Left ventricle myocardium inferior (tissue), 1 donor: ENCODE measurements at places on chromosomes 4 and X. TPM values are rescaled to one million over a fixed set of nuclear protein-coding genes. Genes with fewer than 3 reads are reported as not detected.

DNA sequence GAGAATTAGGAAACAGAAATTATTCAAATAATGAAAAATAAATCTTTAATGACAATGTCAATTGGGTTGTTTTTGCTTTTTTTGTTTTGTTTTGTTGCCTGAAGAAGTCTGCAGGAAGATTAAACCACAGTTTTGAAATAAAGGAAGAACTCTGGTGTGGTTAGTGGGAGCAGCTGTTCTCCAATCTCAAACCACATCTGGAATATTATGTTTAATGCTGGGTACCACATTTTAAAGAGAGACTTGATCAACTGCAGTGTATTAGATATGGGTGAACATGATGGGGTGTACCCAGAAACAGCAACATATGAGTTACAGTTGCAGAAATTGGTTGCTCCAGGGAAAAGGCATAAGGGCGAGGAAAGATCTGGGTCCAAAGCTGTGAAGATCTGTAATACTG, 171.2 kb upstream of the RPL34 start:
- no peak for DNase-seq

GRCh38 chr4:158422546-158422945, 99.1 kb upstream of the RXFP1 start:
- no peak for DNase-seq

GRCh38 chr4:57971261-57971660, 861.1 kb upstream of the IGFBP7 start:
- no peak for DNase-seq

DNA sequence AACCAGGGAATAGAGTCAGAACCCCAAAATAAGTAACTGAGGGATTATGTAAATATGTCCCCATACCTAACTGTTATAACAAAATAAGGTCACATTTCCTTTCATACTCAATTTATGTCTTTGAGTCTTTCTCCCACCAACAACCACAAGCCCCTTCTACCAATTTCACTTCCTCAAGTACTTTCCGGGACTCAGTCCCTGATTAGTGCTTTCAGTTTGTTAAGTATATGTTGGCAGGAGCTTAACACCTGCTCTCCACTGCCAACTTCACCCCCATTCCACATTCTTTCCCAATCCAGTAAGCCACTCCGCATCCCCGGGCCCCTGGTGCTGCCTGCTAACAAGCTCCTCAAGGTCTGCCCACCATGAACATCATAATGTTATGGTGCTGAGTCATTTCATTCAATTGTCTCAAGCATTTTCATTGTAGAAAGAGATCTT, 71.3 kb upstream of the SPRY1 start:
- no peak for DNase-seq

DNA sequence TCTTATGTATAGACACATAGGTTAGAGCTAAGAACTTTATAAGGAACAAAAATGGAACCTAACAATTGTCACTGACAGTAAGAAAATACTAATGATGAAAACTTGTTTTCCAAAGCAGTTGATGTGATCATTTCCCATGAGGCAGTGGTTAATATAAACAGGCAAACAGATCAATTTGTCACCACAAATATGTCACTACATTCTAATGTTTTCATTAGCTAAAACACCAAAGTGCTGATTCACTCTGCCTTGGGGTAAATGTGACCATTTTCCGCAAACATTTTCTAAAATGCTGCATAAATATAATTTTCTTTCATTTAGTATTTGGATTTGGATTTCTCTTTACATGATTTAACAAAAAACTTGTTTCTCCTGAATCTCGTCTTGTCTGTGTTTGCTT, 408.9 kb upstream of the CTSO start:
- no peak for DNase-seq

DNA sequence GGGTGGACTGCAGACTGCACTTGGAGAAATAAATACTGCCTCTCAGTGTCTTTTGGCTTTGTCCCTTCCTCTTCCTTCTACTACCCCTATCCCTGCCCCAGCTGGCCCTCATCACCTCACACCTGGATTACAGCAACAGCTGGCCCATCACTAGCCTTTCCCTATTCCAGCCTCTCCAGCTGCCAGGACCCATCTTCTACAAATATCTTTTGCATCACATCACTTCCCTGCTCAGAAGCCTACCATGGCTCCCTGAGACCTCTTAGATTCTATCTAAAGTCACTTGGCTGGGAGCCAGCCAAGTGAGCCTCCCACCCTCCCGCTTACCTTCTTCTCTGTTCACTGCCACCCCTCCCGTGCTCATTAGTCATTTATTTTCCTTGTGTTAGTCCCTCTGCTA, 66.8 kb downstream of the TSC22D3 start:
- DNase-seq = no peak

GRCh38 chr4:111652236-111652635, 493.0 kb upstream of the FAM241A start:
- DNase-seq = no peak

- DNase-seq = peak; percentile 28
Observed at GRCh38 chrX:34437586-34437985, 219.5 kb downstream of the TMEM47 start.

DNA sequence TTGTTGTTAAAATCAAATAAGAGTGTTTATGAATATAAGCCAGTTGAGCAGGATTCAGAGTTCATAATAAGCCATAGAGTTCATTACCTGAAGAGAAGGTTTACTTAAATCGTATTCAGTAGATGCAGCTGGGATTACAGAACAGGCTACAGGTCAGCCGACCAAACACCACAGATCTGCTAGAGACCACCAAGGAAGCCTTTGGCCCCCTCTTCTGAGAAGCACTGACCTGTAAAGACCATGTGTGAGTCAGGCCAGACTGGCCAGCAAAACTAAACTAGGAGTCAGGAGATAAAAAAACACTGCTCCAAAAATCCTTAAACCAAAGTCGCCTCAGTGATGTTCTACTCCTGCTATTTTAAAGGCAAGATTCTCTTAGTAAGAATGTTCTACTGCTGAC, 1125.5 kb downstream of the FAT4 start:
- DNase-seq = no peak

GRCh38 chr4:40587826-40588225, 41.8 kb downstream of the RBM47 start:
- DNase-seq = no peak

- no peak for DNase-seq
Observed at GRCh38 chr4:83993774-83994173, 457.9 kb downstream of the GPAT3 start.

- no peak for DNase-seq
Observed at GRCh38 chrX:17674601-17675000, 62.7 kb upstream of the SCML1 start.

DNA sequence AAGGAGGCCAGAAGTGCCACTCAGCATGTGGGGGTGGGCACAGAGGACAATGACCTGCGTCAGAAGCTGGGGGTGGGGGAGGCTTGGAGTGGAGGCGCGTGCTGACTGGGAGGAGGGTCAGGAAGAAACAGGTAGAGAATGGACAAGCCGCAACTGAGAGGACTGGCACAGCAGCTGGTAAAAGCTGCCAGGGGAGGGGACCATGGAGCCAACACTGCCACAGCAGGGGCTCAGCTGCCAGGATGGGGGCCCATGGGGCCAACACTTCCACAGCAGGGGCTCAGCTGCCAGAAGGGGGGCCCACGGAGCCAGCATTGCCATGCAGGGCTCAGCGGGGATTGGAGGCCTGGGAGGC, 19.1 kb downstream of the RNF212 start:
- DNase-seq = no peak

DNA sequence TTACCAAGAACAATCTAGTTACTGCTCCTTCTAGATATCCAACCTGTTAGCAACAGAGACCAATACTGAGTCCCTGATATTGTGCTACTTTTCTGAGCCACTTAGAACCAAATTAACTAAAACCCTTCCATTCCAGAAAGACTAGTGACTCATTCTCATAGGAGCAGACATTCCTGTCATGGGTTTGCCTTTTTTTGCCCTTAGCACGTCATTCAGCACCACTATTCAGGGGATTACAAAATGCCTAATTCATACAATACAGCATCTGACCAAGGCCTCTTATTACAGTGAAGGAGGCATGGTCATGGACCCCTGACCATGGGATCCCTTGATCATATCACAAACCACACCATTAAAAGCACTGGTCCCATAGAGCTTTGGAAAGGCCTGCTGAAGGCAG, 123.8 kb upstream of the CXCL13 start:
- no peak for DNase-seq

DNA sequence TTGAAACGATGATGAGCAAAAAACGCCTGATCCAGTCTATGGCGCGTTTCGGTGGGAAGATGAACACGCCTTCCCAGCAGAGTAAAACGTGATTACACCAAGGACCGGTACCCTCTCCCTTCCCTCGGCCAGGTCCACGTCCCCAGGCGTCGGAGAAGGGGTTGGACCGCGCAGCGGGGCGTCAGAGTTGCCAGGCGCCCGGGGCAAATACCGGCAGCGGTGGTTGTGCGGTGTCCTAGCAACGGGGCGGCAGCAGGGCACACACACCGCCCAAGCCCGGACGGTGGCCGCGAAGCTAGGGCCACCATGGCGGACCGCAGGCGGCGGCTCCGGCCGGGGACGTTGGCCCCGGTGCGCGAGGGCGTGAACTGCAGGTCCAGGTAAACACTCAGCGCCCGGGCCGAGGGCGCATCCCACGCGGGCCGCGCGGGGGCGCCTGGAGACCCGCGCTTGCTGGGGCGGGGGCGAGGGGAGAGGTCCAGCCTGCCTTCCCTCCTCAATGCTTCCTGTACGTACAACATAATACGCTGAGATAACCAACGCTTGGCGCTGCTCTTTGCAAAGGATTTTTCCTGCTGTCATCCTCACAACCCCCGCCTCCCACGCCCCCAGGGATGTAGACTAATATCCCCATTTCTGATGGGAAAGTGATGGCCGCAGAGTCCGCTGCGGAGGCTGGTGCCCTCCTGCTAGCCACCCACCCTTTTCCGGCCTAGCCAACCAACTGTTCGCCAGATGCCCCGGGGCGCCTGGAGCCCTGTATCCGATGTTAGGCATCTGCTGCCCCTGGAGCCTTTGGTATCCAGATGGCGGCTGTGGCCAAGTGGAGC, at the start of gene FAM47E:
Gene FAM47E (plus strand): TSS at position 281 of the 830 bp plus-strand sequence. CDS start 26 bp downstream, at position 307.
- DNase-seq = peak; percentile 76

- no peak for DNase-seq
Observed at GRCh38 chrX:48626401-48627298, 29.4 kb downstream of the WDR13 start.

- no peak for DNase-seq
Observed at GRCh38 chrX:11040405-11040804, 70.7 kb upstream of the HCCS start.

GRCh38 chr4:3532751-3533422, 665 bp upstream of the LRPAP1 start:
- no peak for DNase-seq

DNA sequence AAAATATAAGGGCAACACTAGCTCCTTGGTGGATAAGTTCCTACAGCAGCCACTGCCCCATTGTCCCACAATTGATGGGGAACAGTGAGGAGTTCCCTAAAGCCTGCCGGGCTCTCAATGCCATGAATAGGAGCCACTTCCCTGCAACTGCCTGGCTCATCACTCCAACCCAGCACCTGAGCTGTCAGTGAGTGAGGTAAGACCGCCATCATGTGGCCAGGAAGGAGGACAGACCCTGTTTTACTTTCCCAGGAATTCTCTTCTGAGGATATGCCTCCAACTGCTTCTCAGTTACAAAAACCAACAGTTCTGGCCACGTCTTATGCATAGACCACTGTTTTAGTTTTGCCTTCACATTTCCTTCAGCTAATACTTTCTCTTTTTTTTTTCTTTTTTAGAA, 45.5 kb downstream of the SRPX start:
- no peak for DNase-seq

- no peak for DNase-seq
Observed at GRCh38 chr4:7323872-7324650, 110.7 kb downstream of the PSAPL1 start.

- no peak for DNase-seq
Observed at GRCh38 chrX:119474615-119475388, 6.6 kb downstream of the SLC25A5 start.

- no peak for DNase-seq
Observed at GRCh38 chrX:88135735-88136134, 611.3 kb upstream of the CPXCR1 start.

- DNase-seq = peak; percentile 70
Observed at GRCh38 chr4:11503166-11503565, 74.5 kb upstream of the HS3ST1 start.

DNA sequence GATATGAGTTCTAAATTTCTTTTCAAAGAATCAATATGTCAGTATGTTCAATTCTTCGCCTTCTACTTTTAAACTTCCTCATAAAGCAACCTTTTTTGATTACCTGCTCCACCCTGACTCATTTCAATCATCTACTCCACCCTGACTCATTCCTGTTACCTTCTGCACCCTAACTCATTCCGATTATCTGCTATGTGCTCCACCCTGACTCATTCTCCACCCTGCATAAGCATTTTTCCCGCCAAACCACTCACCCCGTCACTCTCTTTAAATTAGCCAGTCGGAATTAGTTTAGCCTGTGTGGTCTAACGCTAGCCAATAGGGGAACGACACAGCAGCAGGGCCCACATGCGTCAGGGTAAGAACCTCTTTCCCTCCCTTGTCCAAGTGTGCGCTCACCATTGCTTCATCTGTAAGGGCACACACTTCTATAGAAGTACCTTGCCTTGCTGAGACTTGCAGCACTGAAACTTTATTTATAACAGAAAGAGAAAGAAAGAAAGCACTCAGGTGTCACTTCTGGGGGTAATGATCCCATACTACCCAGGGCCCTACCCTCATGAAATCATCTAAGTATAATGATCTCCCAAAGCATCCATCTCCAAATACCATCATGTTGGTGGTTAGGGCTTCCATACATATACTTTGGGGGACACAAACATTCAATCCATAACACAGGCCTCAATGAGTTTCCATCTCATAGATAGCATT, 875.2 kb downstream of the RAPGEF2 start:
- no peak for DNase-seq

GRCh38 chr4:107155366-107155765, 119.3 kb upstream of the DKK2 start:
- no peak for DNase-seq

- no peak for DNase-seq
Observed at GRCh38 chrX:118522230-118522926, 26.8 kb downstream of the DOCK11 start.

DNA sequence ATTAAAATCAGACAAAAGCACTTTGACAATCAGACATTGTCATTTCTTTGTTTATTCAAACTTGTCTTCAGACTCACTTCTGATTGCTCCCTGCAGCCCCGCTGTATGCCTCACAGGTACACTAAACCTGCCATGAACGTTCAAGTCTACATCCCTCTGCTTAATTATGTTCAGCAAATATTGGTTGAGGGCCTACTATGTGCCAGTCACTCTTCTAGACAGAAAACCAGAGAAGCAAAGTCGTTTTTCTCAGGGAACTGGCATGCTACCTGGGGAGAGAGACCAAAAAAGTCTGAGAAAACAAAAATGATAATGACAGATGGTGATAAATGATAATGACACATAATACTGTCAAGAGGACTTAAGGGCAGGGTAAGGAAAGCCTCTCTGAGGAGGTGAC, 19.4 kb downstream of the HMGB2 start:
- DNase-seq = no peak

GRCh38 chr4:23023666-23024065, 330.9 kb downstream of the GBA3 start:
- no peak for DNase-seq

- no peak for DNase-seq
Observed at GRCh38 chrX:46611658-46612362, 38.2 kb downstream of the CHST7 start.

CCDC120 gene
- total RNA-seq = 1.6 TPM

NUP62CL gene
- 1.1 TPM for total RNA-seq

NAA11 gene
- total RNA-seq = not detected

GLRA3 gene
- not detected for total RNA-seq

KIF4A gene
- total RNA-seq = 0.25 TPM

BBS12 gene
- 5.4 TPM for total RNA-seq

CDS1 gene
- total RNA-seq = 1.3 TPM

GAGE12J gene
- total RNA-seq = not detected

TRIM60 gene
- total RNA-seq = not detected

MTTP gene
- 3.7 TPM for total RNA-seq

IQCM gene
- total RNA-seq = not detected

GPR78 gene
- not detected for total RNA-seq
